Stimulated activated CD4-positive, alpha-beta T cell treated with anti-CD3 and anti-CD28 coated beads, Interleukin-2, amount 100 ng/mL, for 48 hours (primary cell): ENCODE measurements at places on chromosomes 1 and 21.

GRCh38 chr1:23798662-23799142, 1.9 kb downstream of the GALE start:
- DNase-seq = no peak

DNA sequence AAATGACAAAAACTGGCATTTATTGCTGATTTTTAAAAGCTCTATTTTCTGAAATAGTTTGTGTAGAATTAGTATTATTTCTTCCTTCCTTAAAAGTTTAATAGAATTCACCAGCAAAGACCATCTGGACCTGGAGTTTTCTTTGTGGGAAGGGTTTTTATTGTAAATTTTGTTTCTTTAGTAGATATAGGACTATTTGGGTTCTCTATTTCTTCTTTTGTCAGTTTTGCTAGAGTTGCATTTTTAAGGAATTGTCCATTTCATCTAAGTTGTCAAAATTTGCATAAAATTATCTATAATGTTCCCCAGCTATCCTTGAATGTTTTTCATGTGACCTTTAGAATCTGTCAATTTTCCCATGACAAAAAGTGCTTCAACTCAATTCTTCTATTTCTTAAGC, 28.8 kb upstream of the LRP8 start:
- DNase-seq = no peak

DNA sequence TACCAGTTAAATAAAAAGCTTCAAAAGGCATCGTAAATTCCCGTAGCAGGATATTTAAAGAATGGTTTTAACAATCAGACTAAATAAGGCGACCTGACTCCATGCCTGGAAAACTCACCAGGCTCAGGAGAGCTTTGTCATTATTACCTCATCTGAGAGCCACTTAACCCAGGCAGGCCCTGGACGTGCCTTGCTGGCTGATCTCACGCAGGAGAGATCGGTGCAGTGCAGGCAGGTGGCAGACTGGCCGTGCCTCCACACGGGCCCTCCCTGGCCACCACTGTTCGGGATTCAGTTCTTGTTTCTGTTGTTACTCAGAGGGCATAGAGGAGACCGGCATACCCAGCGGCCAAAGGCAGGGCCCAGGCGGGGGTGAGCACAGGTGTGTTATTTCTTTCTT, 6.4 kb downstream of the MT1HL1 start:
- DNase-seq = no peak

GRCh38 chr1:180563026-180563827, 4.5 kb downstream of the OVAAL start:
- DNase-seq = no peak

- DNase-seq = no peak
Observed at GRCh38 chr1:167491586-167492461, 26.5 kb downstream of the CD247 start.

GRCh38 chr1:109849655-109850054, 61.0 kb upstream of the CSF1 start:
- DNase-seq = no peak

DNA sequence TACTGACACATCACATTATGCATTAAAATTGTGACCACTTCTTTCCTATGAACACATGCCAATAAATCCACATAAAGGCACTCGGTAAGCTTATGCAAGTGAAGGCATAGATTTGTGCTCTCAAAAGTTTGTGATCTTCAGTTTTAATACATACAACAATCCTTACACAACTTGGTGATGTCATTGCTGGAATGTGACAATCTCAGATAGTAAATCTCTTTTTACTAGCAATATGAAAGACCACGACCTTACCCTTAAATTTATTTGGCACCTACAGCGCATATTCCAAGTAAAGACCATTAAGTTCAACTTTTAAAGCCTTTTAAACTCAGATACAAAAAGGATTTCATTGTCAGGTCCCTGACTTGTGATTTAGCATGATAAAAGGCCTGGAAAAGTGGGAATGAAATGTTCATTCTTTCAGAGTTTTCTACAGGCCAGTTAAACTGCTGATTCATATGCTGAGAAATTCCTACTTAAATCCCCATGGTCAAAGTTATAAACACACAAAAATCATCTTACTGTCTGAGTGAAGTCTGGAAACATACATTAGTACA, 157.4 kb downstream of the SIPA1L2 start:
- DNase-seq = no peak

GRCh38 chr1:174726167-174726879, 273.4 kb upstream of the CACYBP start:
- no peak for DNase-seq

GRCh38 chr1:211036381-211037060, 97.4 kb downstream of the KCNH1 start:
- DNase-seq = no peak

- DNase-seq = no peak
Observed at GRCh38 chr1:170204121-170204520, 58.4 kb downstream of the NTMT2 start.

DNA sequence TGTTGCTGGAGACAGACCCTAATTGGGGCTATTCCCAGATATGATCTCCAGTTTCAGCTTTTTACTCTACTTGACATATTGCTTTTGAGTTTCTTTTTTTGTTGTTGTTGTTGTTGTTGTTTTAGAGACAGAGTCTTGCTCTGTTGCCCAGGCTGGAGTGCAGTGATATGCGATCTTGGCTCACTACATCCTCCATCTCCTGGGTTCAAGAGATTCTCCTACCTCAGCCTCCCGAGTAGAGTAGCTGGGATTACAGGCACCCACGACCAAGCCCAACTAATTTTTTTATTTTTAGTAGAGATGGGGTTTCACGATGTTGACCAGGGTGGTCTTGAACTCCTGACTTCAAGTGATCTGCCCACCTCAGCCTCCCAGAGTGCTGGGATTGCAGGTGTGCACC, 1.3 kb upstream of the SRP9 start:
- no peak for DNase-seq

- DNase-seq = no peak
Observed at GRCh38 chr1:111535256-111536191, 32.1 kb upstream of the ADORA3 start.

GRCh38 chr21:41630249-41630648, 122.3 kb upstream of the TMPRSS2 start:
- DNase-seq = no peak

- no peak for DNase-seq
Observed at GRCh38 chr1:87336623-87337067, 8.0 kb downstream of the LMO4 start.

DNA sequence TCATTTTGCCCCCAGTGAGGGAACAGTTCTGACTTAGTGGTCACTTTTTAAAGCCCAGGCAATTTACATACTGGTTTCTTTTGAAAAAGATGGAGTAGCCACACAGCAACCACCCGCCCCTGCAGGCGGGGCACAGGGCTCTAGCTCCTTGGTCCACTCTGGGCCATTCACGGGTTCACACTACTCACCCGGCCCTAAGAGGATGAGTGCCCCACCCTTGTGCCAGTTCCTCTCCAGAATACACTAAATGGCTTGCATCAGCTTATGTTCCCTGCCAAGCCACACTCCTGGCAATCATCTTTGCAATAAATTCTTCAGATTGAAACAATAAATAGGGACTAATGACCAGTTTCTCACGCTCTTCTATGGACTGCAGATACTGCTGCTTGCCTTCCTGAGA, 15.7 kb upstream of the ATP13A2 start:
- no peak for DNase-seq

- DNase-seq = no peak
Observed at GRCh38 chr21:20311234-20311787, 686.9 kb upstream of the NCAM2 start.

GRCh38 chr1:194014014-194014413, 827.6 kb upstream of the B3GALT2 start:
- no peak for DNase-seq

- DNase-seq = no peak
Observed at GRCh38 chr1:231878737-231879136, 252.1 kb downstream of the DISC1 start.

DNA sequence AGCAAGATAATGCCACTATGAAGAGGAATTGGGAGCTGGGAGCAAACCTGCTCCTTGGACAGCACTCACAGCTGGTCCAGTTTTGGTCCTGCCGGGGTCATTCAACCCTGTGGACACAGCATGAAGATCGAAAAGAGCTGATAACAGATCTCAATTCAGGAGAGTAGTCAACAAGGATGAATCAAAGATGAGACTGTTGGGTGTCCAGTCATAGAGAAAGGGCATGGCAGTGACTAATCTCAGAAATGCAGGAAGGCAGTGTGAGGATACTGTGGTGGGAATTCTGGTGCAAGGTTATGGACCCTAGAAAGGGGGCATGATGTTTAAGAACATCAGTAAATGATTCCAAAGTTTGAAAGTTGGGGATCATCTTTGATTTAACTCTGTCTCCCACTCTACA, 261.4 kb upstream of the ZP4 start:
- DNase-seq = no peak

DNA sequence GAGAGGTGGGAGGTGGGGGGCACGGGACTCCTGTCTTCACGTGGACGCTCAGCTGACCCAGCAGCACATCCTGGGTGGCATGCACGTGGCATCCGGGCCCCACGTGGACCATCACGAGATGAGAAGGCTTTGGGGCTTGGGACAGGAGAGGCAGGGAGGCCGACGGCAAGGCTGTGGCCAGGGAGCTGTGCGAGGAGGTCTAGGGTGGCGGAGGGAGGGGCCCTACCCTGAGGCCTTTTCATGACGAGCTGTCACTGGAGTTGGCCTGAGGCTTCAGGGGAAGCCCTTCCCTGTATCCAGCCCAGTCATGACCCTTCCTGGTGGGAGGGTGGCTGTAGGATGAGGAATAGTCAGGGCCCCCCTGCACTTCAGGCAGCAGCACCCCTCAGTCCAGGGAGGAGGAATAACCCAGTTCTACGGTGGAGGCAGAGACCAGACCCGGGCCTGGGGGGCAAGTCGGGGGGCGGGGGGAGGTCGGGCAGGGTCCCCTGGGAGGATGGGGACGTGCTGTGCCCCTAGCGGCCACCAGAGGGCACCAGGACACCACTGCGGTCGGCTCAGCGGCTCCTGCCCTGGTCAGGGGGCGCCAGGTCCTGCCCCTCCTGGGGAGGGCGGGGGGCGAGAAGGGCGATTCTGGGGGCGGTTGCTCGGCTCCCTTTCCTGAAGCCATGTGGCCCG, 2.0 kb upstream of the PERM1 start:
- peak; percentile 65 for DNase-seq
